ENCODE measurements at places on chromosomes 16 and 17.

GRCh38 chr17:75209061-75209460 lies 3.6 kb downstream of the NUP85 start:
- no peak for DNase-seq

DNA sequence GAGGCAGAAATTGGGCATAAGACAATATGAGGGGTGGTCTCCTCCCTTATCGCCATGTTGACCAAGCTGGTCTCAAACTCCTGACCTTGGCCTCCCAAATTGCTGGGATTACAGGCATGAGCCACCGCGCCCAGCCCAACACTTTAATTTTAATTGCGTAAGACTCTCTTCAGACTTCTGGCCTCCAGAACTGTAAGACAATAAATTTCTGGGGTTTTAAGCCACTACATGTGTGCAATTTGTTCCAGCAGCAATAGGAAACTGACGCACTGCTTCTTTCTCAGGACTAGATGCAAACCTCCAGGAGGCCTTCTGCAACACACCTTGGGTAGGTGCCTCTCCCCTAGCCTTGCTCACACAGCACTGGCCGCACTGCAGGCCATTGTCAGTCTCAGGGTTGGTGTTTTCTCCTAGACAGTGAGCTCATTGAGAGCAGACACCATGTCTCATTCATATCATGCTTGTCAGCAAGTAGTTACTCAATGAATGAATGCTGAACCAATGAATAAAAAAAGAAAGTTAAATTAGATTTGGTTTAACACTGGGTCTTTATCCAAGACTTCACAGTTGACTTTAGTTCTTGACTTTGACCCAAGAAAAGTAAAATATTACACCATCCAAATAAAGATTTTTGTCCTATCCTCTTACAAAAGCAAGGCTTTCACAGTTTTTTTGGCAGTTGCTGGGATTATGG lies 5.5 kb upstream of the ACSF2 start:
- no peak for DNase-seq

- DNase-seq = no peak
These were observed 84.1 kb downstream of the IRF8 start for GRCh38 chr16:85983064-85983463.

DNA sequence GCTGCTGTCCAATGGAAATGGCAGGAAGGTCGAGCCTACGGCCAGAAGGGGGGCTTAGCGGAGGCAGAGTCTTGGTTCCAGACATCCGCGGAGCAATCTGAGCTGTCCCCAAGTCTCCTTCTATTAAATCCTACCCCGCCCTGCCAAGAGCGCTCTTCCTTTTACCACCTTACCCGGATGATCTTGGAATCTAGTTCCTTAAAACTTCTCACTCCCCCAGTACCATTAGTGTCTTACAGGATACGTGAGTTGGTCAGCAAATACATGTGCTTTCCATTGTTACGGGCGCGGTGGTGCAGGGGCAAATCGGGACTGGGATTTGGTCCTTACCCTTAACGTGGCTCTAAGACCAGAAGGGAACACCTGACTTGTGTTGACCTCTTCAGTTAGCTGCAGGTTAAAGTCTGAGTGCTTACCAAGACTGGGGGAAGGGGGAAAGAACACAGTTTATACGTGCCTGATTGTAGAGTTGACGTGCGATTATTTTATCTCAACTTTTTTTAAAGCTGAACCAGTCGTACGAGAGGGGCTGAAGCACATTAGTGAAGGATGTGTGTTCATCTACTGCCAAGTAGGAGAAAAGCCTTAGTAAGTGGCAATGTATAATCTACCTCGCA lies 495 bp downstream of the TXNDC17 start:
- no peak for DNase-seq

DNA sequence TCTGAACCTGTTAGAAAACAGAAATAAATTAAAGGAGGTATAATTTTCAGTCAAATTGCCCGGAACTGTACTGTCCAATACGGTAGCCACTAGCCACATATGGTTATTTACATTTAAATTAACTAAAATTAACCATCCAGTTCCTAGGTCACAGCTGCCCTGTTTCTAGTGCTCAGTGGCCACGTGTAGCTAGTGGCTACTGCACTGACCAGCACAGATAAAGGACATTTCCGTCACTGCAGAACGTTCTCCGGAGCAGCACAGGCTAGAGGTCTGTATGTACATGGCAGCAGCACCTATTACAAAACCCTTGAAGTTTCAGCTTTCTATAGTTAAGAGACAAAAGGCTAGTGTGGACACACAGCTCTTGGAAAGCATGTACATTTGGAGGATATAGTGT lies 33.7 kb downstream of the CPSF4L start:
- DNase-seq = no peak

DNA sequence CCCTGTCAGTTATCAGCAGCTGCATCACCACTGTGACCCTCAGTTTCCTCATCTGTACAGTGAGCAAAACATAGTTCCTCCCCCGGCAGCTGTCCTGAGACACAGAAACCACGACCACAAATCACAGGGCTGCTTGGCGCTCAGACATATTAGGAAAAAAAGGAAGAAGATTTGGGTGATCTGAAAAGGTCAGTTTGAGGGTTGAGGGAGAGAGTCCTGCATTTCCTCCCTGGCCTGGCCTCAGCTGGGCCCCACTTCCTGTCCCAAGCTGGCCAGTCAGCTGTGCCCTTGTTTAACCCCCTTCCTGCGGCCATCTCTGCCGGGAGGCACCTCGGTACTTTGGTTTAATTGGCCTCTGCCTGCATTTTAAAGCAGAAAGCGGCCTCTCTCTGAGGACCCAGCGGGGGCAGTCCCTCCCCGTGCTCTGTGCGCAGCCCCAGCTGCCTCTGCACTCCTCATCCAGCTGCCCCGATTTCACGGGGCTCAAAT lies 24.0 kb upstream of the CIBAR2 start:
- no peak for DNase-seq

GRCh38 chr17:82884970-82885353 lies 45.1 kb upstream of the ZNF750 start:
- no peak for DNase-seq
